ENCODE measurements at places on chromosomes 1 and 21. TPM values are rescaled to one million over a fixed set of nuclear protein-coding genes. Genes with fewer than 3 reads are reported as not detected.

LCE2C gene
- total RNA-seq: not detected

LCE1C gene
- total RNA-seq: not detected

MXRA8 gene
- total RNA-seq: 172 TPM

CBR3 gene
- 4.5 TPM for total RNA-seq

DENND2D gene
- total RNA-seq: 3.9 TPM

All from smooth muscle cell of the umbilical artery (primary cell).